ENCODE measurements at places on chromosomes 11 and 22.

DNA sequence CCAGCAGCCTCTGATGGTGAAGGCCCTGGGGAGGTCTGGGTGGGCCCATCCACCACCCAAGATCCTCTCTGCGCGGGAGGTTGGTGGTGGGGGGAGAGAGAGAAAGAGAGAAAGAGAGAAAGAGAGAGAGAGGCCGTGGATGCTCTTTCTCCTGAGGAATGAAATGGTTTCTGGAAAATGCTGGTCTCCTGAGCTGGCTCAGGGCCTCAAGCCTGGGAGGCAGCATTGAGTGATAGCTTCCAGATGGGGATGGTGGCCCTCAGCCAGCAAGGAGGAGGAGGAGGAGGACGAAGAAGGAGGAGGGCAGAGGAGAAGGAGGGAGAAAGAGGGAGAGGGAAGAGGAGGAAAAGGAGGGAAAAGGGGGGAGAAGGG lies 4.6 kb downstream of the TSPAN32 start:
- H3K27ac ChIP-seq = peak overlapping the region; percentile 89
- peak overlapping the region; percentile 68 for H3K4me3 ChIP-seq
- peaks cover 36% of the 10 kb centered on the region for H3K4me1 ChIP-seq
- H3K27me3 ChIP-seq = no peaks in the 10 kb centered on the region
- no peaks in the 10 kb centered on the region for H3K36me3 ChIP-seq

DNA sequence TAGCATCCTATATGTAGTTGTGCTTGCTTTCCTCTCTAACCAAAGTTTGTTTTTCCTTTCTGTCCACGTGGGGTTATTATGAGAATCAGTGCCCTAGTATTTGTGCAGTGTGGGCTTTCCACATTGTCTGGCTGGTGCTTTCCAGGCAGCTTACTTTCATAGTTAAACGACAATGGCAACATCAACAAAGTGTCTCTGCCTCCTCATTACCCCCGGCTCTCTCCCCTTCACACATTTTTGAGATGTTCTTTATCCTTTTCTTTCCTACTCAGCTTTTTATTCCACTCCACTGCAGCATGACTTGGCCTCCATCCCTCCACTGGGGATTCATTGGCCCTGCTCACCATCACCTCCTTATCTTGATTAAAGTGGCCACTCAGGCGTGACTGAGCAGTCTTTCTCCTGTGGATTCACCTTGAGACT lies 19.1 kb downstream of the SPECC1L start:
- H3K4me3 ChIP-seq = no peak overlapping the region
- no peak overlapping the region for H3K27ac ChIP-seq
- H3K4me1 ChIP-seq = peaks cover 40% of the 10 kb centered on the region
- no peaks in the 10 kb centered on the region for H3K27me3 ChIP-seq

GRCh38 chr22:17086296-17086695 lies 1.5 kb downstream of the IL17RA start:
- peak overlapping the region; percentile 84 for H3K4me3 ChIP-seq
- H3K4me1 ChIP-seq = peaks cover 52% of the 10 kb centered on the region

GRCh38 chr11:84721561-84721961 lies 905.6 kb downstream of the DLG2 start:
- H3K36me3 ChIP-seq = no peaks in the 10 kb centered on the region
- H3K4me1 ChIP-seq = no peaks in the 10 kb centered on the region
- H3K4me3 ChIP-seq = peak overlapping the region; percentile 57
- H3K27me3 ChIP-seq = peaks cover 10% of the 10 kb centered on the region
- H3K27ac ChIP-seq = no peak overlapping the region

GRCh38 chr11:34316347-34317035 lies 41.3 kb downstream of the ABTB2 start:
- H3K36me3 ChIP-seq = no peaks in the 10 kb centered on the region
- H3K4me3 ChIP-seq = no peak overlapping the region
- peaks cover 4% of the 10 kb centered on the region for H3K27me3 ChIP-seq
- no peak overlapping the region for H3K27ac ChIP-seq
- no peak for DNase-seq

DNA sequence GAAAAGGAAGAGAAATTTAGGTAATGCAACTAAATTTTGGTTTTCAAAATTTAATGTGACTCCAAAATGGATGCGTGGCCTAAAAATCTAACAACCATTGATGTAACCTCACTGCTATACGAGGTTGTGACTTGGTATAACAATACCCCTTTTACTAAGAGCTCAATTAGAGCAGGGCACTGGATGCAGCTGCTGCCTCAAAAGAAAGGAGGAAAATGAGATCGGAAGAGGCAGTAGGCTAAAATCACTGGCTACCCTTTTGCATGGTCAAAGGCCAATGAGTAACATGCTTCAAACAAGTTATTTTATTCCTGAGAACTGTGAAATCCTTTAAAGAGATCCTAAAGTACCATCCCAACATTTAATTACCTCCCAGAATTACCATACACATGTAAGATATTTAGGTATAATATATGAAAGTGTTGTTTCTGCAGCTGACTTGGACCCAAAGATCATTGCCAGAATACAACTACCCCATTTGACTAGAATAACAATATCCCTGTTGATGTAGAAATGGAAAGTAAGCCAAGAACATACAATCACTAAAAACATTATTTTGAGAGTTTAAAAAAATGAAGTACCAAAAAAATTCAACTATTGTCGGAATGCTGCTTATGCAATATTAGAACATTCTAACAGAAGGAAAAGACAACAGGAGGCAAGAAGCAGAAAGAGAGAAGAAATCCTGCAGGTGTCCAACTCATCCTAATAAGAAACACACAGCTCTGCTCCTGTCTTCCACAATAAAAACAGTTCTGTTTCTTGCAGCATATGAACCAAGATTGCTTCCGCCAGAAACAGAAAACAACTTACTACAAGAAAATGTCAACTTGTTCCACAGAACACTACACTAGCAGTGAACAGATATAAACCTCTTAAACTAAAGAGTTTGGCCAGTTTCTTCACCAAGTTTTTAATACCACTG lies 15.0 kb downstream of the SIK3 start:
- H3K4me3 ChIP-seq = no peak overlapping the region

DNA sequence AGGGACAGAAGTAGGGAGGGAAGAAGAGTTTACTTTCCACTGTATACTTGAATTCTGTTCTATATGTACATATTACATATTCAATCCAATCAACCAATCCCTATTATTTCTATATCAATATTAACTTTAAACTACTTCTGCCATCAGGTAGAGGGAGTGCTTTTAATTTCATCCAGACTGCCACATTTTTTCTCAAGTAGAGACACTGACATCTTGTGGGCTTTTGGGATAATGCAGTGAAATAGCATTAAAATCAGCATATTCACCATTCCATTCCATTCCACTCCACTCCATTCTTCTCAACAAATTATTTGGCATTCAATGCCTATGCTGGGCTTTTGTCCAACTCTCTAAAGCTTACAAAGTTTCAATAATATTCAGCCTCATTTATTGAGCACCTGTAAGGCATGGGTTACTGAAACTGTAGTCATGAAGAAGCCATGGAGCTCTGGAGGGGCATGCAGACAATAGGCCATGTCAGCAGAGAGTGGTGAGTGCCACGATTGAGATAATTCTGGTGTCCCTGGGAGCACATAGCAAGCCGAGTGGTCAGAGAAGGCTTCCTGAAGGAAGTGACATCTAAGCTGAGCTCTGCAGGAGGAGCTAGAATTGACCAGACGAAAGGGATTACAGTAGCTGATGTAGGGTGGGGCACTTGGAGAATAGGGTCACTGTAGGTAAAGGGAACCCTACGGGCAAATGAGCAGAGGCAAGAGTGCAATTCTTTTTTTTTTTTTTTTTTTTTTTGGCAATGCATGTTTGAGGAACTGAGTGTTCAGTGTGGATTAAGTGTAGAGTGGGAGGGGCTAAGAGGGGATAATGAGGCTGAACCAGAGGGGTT lies 12.8 kb upstream of the CLPB start:
- DNase-seq = no peak
- H3K27ac ChIP-seq = no peak overlapping the region
- no peak overlapping the region for H3K4me3 ChIP-seq

DNA sequence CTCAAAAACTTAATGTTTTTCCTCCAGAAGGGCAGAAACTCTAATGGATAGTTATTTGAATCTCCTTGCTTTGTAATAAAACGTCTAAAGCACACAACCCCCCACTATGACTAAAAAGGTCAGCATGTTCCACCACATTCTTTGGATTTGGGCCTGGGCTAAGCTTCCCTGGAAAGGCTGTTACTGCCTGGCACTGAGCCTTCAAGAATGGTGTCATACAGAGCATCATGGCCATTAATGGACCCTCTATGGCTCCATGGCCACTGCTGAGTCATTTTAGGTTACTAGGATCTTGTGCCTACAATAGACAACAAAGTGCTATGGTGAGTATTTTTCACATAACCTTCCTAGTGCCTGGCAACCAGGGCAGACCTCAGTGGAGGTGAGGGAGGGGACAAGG lies 242.6 kb upstream of the FAT3 start:
- H3K4me1 ChIP-seq = no peaks in the 10 kb centered on the region
- H3K36me3 ChIP-seq = no peaks in the 10 kb centered on the region
- H3K27me3 ChIP-seq = no peaks in the 10 kb centered on the region
- DNase-seq = no peak

DNA sequence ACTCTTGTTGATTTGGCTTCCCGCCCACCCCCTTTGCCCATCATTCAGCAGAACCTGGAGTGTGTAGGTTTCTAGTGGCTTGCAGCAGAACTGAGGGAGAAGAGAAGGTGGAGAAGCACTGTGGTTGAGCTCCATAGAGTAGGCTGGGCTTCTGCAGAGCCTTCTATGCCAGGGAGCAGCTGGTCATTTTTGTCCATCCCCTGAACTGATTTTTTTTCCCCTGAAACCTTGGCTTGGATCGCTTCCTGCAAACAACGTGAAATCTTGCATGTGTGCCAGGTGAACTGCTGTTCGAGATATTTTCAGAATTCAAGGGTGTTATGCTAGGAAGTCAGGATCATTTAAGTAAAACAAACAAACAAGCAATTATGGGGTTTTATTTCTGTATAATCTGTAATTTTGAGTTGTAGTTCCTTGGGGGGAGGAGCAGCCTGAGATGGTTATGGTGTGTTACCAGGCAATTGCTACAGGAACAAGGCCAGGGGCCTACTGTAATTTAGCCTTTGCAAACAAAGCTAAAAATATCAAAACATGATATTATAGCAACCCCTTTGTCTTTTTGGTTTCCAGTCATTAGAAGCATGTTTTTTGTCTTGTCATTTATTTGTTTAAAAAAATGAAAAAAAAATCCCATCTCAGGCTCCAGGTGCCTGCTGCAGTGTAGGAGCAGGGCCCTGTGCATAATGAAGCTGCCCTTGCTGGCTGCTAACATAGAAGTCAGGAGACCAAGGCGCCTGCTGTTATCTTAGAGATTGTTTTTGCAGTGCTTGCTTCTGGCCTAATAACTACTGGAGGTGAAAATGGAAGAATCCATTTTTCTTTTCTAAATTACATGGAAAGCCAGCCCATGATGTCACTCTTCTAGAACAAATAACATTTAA lies 152.4 kb upstream of the TTC12 start:
- H3K27ac ChIP-seq = no peak overlapping the region
- DNase-seq = no peak
- H3K4me1 ChIP-seq = no peaks in the 10 kb centered on the region
- H3K27me3 ChIP-seq = peaks cover 3% of the 10 kb centered on the region

DNA sequence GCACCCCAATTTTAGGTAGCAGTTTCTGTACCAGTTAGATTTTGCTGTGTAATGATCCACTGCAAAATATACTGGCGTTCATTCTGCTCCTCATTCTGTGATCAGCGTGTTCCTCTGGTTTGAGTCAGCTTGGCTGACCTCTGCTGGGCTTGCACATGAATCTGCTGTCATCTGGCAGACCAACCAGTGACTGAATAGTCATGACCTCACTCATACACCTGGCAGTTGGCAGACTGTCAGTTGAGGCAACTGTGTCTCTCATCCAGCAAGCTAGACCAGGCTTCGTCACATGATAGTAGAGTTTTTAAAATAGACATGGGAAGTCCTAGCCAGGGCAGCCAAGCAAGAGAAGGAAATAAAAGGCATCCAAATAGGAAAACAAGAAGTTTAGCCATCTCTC lies 316.3 kb upstream of the LARGE1 start:
- no peak for DNase-seq
- H3K27me3 ChIP-seq = no peaks in the 10 kb centered on the region
- H3K4me1 ChIP-seq = no peaks in the 10 kb centered on the region
- H3K36me3 ChIP-seq = no peaks in the 10 kb centered on the region
- no peak overlapping the region for H3K4me3 ChIP-seq

- no peak overlapping the region for H3K4me3 ChIP-seq
- peaks cover 19% of the 10 kb centered on the region for H3K27me3 ChIP-seq
- no peak overlapping the region for H3K27ac ChIP-seq
- peaks cover 6% of the 10 kb centered on the region for H3K4me1 ChIP-seq
- no peaks in the 10 kb centered on the region for H3K36me3 ChIP-seq
- no peak for DNase-seq
Observed at GRCh38 chr11:69965821-69966582, 112.1 kb upstream of the ANO1 start.

DNA sequence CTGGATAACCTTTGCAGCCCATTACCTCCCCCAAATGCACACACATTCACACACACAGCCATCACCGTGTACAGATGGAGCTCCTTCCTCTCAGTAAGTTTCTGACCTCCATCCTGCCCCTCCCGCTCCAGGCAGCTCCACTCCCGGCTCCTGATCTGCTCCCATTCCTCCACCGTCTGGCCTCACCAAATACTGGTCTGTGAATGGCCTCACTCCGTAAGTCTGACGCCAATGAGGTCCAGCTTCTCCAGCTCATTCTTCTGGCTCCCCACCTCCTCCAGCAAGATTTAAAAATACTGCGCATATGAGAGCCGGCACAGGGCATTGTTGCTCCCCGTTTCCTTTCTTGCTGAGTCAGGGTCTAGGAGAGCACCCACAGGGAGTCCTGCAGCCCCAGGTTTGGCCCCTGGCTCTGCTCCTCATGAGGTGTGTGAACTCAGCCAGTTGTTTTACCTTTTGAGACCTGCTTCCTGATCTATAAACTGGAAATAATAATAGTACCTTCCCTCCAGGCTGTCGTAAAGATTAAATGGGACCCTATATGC lies 14.0 kb upstream of the TUB start:
- H3K4me3 ChIP-seq = no peak overlapping the region
- H3K36me3 ChIP-seq = no peaks in the 10 kb centered on the region
- H3K4me1 ChIP-seq = no peaks in the 10 kb centered on the region
- H3K27ac ChIP-seq = no peak overlapping the region
- DNase-seq = no peak
